ENCODE measurements at places on chromosomes 7 and 10.
A peak's percentile ranks its signal among the peaks of the same experiment; 100 is the strongest.

GRCh38 chr7:127809261-127809702 lies 157.3 kb downstream of the SND1 start:
- DNase-seq = no peak

DNA sequence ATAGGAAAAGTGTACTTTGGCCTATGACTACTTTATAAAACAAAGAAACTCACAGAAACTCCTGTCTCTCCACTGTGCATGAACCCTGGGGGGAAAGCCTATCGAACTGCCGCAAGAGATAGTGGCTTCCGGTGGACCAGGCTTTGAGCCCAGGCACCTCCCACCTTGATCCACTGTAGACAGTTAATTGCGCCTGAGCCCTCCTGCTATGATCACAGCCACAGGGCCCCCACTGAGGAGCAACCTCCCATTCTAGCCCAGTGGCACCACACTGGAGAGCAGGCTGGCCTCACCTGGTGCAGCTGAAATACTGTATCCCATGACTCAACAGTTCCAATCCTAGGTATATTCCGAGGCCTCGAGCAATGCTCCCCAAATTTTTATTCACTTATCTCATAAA lies 98.8 kb downstream of the COBL start:
- DNase-seq = no peak

- DNase-seq = no peak
Observed at GRCh38 chr10:18737841-18738240, 78.6 kb downstream of the ARL5B start.

- DNase-seq = no peak
Observed at GRCh38 chr7:42217053-42217452, 20.0 kb downstream of the GLI3 start.

- no peak for DNase-seq
Observed at GRCh38 chr10:13905281-13905680, 318.5 kb downstream of the PRPF18 start.

DNA sequence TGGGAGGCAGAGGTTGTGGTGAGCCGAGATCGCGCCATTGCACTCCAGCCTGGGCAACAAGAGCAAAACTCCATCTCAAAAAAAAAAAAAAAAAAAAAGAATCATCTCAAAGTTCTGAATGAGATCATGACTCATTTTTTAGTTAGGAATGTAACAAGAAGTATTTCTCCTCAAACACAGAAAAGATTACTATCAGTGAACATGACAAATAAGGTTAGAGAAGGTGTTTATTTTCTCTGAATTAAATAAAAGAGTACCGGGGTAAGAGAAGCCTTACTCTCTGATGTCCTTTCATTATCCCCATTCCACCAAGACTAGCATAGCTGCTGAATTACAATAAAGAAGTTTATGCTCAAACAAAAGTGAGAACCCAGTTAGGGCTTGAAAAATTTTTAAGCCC lies 50.1 kb downstream of the IPMK start:
- no peak for DNase-seq

- peak; percentile 31 for DNase-seq
Observed at GRCh38 chr10:103772096-103772845, 83.1 kb downstream of the SH3PXD2A start.

- DNase-seq = no peak
Observed at GRCh38 chr7:134632937-134633540, 13.6 kb upstream of the BPGM start.

DNA sequence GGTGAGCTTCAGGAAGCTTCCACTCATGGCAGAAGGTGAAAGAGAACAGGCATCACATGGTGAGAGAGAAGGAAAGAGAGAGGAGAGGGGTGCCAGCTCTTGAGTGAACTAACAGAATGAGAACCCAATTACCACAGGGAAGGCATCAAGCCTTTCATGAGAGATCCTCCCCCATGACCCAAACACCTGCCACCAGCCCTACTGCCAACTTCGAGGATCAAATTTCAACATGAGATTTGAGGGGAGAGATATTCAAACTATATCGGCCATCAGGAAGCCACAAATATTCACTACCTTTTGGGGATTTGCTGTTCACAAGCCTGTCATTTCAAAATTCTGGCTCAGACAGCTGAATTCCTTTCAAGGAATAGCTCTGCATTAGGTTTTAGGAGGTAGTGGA lies 39.9 kb upstream of the SMNDC1 start:
- no peak for DNase-seq

DNA sequence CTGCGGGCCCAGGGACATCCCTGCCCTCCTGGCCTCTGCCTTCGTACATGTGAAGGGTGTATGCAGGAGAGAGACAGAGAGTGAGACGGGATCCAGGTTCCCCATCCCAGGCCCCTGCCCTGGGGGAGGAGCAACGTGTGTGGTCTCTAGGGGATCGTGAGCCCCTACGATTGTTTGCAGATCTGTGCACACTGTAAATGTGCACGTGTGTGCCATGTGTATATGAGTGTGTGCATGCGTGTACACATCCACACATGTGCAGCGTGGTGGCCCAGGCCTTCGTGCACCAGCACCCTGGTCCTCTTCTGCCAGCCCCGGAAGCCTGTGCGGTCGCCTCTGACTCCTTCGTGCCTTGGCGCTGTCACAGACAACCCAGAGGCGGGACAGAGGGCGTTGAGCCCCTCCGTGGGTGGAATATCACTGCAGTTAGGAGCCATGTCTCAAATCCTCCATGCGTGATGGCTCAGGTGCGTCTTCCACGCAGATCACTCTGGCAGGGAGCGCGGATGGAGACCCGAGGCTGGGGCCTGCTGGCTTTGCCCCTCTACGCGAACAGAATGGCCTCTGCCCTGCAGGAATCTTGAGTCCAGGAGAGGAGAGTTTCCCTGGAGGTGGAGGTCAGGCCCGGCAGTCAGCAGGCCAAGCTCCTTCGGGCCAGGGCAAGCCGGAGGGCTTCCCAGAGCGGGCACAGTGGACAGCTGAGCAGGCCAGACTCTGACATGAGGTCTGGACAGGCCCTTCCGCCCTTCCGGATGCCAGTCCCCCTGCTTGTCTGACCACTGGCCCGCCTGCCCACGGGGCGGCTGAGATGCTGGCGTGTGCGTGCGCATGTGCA lies 97.5 kb downstream of the UNCX start:
- no peak for DNase-seq

DNA sequence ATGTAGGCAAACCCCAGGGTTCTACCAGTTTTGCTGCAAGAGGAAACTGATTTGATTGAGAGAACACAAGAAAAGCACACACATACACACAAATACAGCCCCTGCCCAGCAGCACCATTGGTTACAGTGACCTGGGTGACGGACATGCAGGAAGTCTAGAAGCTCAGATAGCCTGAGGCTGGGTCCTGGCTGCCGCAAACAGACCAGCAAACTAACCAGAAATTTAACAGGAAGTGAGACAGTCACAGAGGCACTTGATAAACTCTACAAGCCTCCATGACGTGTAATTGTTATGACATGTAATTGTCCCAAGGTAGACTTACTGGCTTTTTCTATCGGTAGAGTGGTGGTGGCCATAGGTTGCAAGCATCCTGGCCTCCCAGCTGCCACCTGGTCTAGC lies 58.9 kb downstream of the PRKAR2B start:
- no peak for DNase-seq

DNA sequence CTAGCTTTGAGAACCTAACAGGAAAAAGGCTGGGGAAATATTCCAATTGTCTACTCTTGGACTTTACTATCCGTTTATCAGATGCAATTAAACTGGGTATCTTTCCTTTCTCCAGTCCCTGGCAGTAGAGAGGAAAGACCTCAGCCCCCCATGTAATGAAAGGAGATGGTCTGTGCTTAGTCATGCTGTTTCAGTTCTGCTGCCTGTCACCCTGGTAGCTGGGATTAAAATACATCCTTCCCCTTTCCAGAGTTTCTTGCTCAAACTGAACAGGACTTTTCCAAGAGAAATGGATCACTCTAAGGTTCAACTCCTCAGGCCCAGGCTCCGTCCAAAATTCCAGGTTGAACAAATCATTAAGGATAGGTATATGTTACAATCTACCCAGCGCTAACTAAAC lies 202.9 kb downstream of the PTEN start:
- no peak for DNase-seq

DNA sequence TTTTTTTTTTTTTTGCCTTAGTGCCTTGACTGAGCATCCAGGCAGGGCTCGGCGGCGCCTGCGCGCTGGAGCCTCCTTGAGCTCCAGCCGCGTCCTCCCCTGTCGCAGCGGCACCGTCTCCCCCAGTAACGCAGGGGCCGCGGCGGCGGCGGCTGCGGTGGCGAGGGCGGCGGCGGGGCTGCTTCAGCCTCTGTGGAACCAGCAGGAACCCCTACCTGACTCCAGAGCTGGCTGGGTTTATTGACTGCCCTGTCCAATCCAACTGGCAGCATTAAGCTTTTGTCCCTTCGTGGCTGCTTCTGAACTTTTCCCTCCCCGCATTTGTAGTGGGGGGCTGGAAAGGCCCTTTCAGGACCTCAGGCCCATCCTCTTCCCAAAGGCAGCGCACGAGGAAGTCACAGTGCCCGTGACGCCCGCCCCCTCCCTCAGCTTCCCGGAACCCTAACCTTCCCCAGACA lies at the start of gene GPR85:
Gene GPR85, minus strand, starts transcription at position 397 of the 458 bp plus-strand sequence. CDS start 2,106 bp downstream, outside the sequence.
- no peak for DNase-seq

- DNase-seq = no peak
Observed at GRCh38 chr10:72653383-72654096, 27.7 kb upstream of the MICU1 start.

DNA sequence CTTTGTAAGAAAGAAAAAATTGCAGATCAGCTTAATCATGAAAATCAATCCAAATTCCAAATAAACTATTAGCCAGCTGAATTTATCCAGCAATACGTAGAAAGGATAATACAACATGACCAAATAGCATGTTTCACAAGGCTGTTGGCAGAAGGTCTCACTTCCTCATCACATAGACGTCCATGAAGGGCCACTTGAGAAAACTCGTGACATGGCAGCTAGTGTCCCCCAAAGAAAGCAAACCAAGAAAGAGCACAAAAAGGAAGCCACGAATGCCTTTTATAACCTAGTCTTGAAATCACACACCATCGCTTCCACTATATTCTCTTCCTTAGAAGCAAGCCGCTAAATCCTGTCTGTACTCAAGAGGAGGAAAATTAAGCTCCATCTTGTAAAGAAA lies 105.6 kb upstream of the NRBF2 start:
- no peak for DNase-seq

DNA sequence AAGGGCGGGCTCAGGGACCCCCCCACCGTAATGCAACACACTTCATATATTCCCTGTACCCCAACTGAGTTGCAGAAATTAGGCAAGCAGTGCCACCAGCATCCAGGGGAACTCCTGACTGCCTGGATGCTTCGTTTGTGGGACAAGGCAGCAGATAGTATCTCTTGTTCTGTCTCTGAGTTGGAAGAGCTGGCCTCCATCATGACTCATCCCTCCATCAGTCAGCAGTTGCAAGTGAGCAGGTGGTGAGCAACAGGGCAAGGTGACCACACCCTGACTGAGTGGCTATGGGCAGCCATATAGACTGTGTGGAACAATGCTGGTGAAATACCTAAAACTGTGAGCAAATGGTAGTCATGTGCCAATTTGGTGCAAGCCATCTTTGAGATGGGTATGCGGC lies 22.8 kb upstream of the ADAMTS14 start:
- DNase-seq = no peak

- no peak for DNase-seq
Observed at GRCh38 chr10:132345345-132345744, 13.4 kb downstream of the LRRC27 start.

GRCh38 chr10:76257816-76258215 lies 826.4 kb downstream of the LRMDA start:
- no peak for DNase-seq

GRCh38 chr7:13024121-13024674 lies 336.8 kb downstream of the ARL4A start:
- DNase-seq = no peak

- DNase-seq = no peak
Observed at GRCh38 chr7:102208826-102209225, 77.8 kb upstream of the SH2B2 start.

- no peak for DNase-seq
Observed at GRCh38 chr7:39644170-39644569, 20.8 kb downstream of the RALA start.

GRCh38 chr7:137798073-137798763 lies 48.6 kb downstream of the DGKI start:
- DNase-seq = no peak

DNA sequence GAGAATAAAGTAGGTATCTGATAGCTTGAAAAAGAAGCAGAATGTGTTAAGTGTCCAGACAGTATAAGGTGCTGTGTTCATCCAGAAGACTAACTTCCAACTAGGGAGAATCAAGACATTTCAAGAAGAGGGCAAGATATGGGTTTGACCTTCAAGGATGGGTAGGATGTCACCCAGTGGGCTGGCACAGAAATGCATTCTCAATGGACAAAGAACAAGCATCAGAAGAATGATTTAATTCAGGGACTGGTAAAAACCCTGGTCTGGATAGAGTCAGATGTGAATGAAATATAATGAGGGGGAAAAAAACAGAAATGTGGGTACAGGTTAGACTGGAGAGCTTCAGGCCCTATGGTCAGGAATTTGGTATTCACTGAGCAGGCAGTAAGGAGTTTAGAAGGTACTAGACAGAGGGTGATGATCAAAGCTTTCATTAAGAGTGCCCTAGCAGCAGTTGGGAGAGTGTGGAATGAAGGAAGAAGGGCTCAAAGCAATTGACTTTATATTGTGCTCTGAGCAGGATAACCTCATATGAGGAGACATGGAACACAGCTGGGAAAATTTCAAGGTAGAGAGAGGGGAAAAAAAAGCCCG lies 180.7 kb upstream of the ANK3 start:
- no peak for DNase-seq

- DNase-seq = no peak
Observed at GRCh38 chr7:126667742-126668366, 584.9 kb downstream of the GRM8 start.

GRCh38 chr7:32144676-32145075 lies 74.5 kb upstream of the PDE1C start:
- DNase-seq = no peak

DNA sequence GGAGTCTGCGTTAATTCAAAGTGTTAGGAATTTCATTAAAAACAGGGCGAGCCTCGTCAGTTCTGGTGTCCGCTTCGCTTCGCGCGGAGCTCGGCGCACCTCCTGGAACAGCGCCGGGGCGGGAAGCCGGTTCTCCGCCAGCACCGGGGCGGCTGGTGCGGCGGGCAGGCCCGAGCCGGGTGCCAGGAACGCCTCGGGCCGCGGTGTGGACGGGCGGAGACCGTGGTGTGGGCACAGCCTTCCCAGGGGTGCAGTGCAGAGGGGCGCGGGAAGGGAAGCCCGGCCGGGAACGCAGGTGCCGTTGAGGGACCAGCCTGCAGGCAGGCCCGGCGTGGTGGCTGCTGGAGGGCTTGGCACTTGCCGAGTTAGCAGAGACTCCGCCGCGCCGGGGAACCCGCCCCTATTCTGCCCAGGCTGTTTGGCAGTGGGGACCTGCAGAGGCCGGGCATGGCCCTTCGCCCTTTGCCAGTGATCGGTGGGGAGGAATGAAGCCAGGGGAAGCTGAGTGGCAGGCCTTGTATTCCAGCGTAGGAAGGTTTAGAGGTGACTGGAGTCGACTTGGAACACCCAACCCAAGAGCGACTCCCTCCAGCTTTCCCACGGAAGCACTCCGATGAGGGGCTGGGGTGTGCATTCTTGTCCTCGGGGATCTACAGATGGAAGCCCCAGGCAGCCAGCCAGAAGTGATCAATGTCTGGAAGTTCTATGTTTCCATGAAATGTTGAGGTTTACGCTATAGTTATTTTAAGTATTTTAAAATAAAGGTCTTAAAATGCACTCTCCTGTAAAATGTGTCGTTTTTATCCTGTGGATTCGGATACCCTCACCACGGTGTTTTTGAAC lies 945 bp upstream of the RHEB start:
- peak; percentile 22 for DNase-seq
